ENCODE measurements at places on chromosomes 6 and 20.
A peak's percentile ranks its signal among the peaks of the same experiment; 100 is the strongest.

DNA sequence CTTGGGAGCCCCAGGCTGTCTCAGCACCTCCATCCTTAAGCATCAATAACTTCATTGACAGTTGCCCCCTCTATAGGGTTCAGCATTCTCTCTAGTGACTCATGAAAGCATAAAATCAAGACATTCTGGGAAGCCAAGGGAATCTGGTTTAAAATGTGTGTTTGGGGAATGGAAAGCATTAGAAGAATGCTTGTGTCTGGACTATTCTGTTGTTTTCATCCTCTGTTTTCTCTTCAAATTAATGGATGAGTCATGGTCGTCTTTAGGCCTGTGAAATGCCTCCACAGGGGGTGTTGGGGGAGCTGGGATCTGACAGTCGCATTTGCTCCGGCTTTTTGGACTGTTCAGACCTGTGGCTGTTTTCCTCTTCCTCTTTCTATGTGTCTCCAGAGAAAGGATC, 279.7 kb downstream of the CDC5L start:
- no peaks in the 10 kb centered on the region for H3K36me3 ChIP-seq
- H3K4me3 ChIP-seq, result no peak overlapping the region
- no peaks in the 10 kb centered on the region for H3K27me3 ChIP-seq
- no peak overlapping the region for H3K27ac ChIP-seq
- no peak for DNase-seq

DNA sequence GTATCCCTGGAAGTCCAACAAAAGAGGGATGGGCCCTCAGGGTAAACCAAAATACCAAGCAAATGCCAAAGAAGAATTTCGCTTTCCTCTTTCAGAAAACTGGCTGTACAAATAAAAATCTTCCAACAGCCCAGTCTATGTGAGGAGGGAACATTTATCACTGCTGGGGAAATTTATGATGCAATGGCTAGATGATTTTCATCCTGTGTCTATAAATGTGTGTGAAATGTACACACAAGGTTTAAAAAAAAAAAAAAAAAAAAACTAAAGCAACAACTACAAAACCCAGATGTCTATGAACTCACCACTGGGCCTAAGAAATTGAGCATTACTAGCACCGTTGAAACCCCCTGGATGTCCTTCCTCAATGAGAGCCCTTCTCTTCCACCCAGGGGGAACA, 68.7 kb upstream of the SLC4A11 start:
- no peaks in the 10 kb centered on the region for H3K4me1 ChIP-seq
- no peak overlapping the region for H3K4me3 ChIP-seq
- H3K27me3 ChIP-seq, result no peaks in the 10 kb centered on the region
- H3K36me3 ChIP-seq, result peaks cover 25% of the 10 kb centered on the region
- no peak for DNase-seq

- H3K27me3 ChIP-seq, result peaks cover 16% of the 10 kb centered on the region
- peaks cover 75% of the 10 kb centered on the region for H3K4me1 ChIP-seq
- H3K4me3 ChIP-seq, result no peak overlapping the region
- peak overlapping the region; percentile 0 for H3K27ac ChIP-seq
- DNase-seq, result no peak
These were observed 39.0 kb downstream of the MAN1A1 start for GRCh38 chr6:119310486-119311036.

DNA sequence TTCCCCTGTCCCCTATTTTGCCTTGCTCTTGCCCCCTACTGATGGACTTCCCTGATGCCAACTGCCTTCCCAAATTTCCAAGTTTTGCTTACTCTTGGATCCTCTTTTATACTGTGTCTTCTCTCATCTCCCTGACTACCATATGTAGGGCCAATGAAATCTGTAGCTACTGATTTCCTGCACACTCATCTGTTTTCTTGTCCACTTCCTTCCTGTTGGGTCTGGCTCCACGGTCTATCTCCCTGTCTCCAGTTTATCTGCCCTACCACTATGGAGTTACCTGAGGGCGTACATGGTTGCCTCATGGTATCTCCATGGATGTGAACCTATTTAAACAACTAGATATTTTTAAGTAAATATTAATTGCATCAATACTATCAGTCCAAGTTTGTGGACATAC, 140.3 kb upstream of the MCHR2 start:
- H3K27me3 ChIP-seq, result peaks cover 2% of the 10 kb centered on the region
- no peak overlapping the region for H3K4me3 ChIP-seq
- H3K27ac ChIP-seq, result no peak overlapping the region
- DNase-seq, result no peak
- no peaks in the 10 kb centered on the region for H3K4me1 ChIP-seq

GRCh38 chr6:166419286-166419685, 36.5 kb upstream of the MPC1 start:
- H3K4me1 ChIP-seq, result peaks cover 63% of the 10 kb centered on the region
- H3K36me3 ChIP-seq, result peaks cover 11% of the 10 kb centered on the region
- peak; percentile 73 for DNase-seq
- H3K27ac ChIP-seq, result peak overlapping the region; percentile 98
- peak overlapping the region; percentile 31 for H3K4me3 ChIP-seq

DNA sequence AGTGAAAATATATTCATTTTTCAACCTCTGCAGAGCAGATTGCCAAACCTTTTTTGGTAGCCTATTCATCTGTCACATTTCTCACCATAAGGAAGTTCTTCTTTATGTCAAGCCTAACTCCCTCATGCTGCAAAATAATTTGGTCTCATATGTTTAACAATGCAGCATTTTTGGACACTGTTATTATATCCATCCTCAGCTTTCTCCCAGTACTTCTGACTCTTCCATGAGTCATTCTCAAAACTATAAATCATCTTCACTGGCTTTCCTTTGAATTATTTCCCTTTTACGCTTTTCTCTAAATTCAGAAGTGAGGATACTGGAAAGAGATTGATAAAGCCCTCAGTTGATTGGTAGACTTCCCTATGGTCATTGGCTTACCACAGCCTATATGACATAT, 192.2 kb downstream of the TPBG start:
- H3K27me3 ChIP-seq, result no peaks in the 10 kb centered on the region
- H3K4me1 ChIP-seq, result no peaks in the 10 kb centered on the region
- H3K36me3 ChIP-seq, result no peaks in the 10 kb centered on the region
- no peak overlapping the region for H3K27ac ChIP-seq

DNA sequence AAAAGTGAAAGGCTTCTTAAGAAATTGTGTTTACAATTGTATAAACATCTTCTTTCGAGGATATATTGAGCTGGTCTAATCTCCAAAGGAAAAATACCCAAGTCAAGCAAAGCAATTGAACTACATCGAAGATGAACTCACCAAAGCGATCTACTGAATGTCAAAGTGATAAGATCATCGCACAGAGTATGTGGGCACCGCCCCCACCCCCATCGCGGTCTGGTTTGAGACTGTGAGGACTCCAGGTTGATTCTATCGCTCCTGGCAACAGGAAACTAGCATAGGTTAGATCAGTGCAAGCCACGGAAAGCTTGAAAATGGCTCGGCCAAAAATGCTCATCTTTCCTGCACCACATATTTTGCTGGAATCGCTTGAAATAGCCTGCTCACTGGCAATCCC, 133.2 kb upstream of the RPS6KA2 start:
- H3K36me3 ChIP-seq, result no peaks in the 10 kb centered on the region
- H3K27ac ChIP-seq, result no peak overlapping the region
- peaks cover 10% of the 10 kb centered on the region for H3K4me1 ChIP-seq

GRCh38 chr6:18088419-18089296, 33.8 kb downstream of the NHLRC1 start:
- H3K27me3 ChIP-seq, result peaks cover 4% of the 10 kb centered on the region
- no peaks in the 10 kb centered on the region for H3K4me1 ChIP-seq
- no peak overlapping the region for H3K4me3 ChIP-seq
- no peak for DNase-seq
- H3K27ac ChIP-seq, result no peak overlapping the region

- H3K4me3 ChIP-seq, result no peak overlapping the region
- H3K27ac ChIP-seq, result no peak overlapping the region
- H3K36me3 ChIP-seq, result peaks cover 5% of the 10 kb centered on the region
- no peaks in the 10 kb centered on the region for H3K27me3 ChIP-seq
- no peak for DNase-seq
- H3K4me1 ChIP-seq, result no peaks in the 10 kb centered on the region
These were observed 307.0 kb upstream of the PRDM1 start for GRCh38 chr6:105779110-105779509.

GRCh38 chr6:155276638-155277037, 12.8 kb downstream of the CLDN20 start:
- no peak for DNase-seq
- H3K4me3 ChIP-seq, result no peak overlapping the region
- H3K36me3 ChIP-seq, result peaks cover 15% of the 10 kb centered on the region
- H3K27me3 ChIP-seq, result no peaks in the 10 kb centered on the region

GRCh38 chr6:74579047-74579446, 626.8 kb downstream of the COL12A1 start:
- no peak for DNase-seq
- no peak overlapping the region for H3K4me3 ChIP-seq
- H3K27ac ChIP-seq, result no peak overlapping the region
- no peaks in the 10 kb centered on the region for H3K27me3 ChIP-seq
- no peaks in the 10 kb centered on the region for H3K36me3 ChIP-seq
- H3K4me1 ChIP-seq, result no peaks in the 10 kb centered on the region

DNA sequence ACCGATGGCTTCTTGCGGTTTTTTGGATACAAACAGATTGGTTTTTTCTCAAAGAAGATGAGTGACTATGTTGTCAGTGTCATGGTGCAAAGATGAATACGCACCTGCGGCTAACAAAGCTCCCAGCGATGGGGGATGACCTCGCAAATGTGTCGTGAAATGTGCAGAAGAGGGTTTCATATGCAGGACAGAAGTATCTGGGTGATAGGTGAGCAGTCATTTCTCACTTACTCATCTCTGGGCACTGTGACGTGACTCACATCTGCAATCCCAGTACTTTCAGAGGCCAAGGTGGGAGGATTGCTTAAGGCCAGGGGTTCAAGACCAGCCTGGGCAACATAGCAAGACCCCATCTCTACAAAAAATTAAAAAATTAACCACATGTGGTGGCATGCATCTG, 216.3 kb downstream of the ERMARD start:
- DNase-seq, result no peak
- peaks cover 5% of the 10 kb centered on the region for H3K4me1 ChIP-seq
- peaks cover 8% of the 10 kb centered on the region for H3K27me3 ChIP-seq

GRCh38 chr20:48047447-48047846, 262.2 kb upstream of the SULF2 start:
- peaks cover 4% of the 10 kb centered on the region for H3K27me3 ChIP-seq
- H3K4me1 ChIP-seq, result no peaks in the 10 kb centered on the region
- no peak for DNase-seq
- H3K27ac ChIP-seq, result no peak overlapping the region

- H3K4me3 ChIP-seq, result peak overlapping the region; percentile 95
- H3K4me1 ChIP-seq, result peaks cover 40% of the 10 kb centered on the region
- peaks cover 10% of the 10 kb centered on the region for H3K27me3 ChIP-seq
- peak overlapping the region; percentile 95 for H3K27ac ChIP-seq
- no peak for DNase-seq
These were observed 723 bp downstream of the MANEA start for GRCh38 chr6:95578106-95578410.

DNA sequence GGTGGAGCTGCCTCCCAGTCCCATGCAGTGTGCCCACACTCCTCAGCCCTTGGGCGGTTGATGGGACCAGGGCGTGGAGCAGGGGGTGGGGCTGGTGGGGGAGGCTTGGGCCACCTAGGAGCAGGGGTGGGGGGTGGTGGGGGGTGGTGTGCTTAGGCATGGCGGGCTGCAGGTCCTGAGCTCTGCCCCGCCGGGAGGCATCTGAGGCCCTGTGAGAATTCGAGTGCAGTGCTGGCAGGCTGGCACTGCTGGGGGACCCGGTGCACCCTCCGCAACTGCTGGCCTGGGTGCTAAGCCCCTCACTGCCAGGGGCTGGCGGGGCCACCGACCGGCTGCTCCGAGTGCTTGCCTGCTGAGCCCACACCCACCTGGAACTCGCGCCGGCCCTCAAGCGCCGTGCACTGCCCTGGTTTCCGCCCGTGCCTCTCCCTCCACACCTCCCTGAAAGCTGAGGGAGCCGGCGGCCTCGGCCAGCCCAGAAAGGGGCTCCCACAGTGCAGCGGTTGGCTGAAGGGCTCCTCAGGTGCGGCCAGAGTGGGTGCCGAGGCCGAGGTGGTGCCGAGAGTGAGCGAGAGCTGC, 59.6 kb upstream of the PRL start:
- H3K4me1 ChIP-seq, result no peaks in the 10 kb centered on the region
- H3K36me3 ChIP-seq, result no peaks in the 10 kb centered on the region
- no peaks in the 10 kb centered on the region for H3K27me3 ChIP-seq
- H3K27ac ChIP-seq, result no peak overlapping the region
- no peak overlapping the region for H3K4me3 ChIP-seq
- no peak for DNase-seq

DNA sequence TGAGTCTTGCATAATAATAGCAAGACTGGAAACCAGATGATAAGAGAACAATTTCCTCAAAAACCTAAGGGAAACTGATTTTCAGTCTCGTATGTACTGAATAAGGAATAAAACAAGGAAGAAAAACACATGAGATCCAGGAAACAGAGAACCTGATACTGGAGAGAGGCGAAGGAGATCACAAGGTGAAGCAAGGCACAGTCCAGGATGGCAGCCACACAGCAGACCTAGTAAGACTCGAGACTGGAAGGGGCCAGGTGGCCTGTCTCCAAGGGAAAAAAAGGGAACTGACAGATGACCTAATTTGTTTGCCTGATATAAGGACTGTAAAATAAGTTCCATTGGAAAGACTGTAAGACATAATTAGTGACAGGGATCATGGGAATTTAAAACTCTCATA, 71.1 kb downstream of the TASP1 start:
- H3K4me3 ChIP-seq, result no peak overlapping the region
- no peak for DNase-seq
- H3K27ac ChIP-seq, result no peak overlapping the region
- no peaks in the 10 kb centered on the region for H3K4me1 ChIP-seq
- peaks cover 51% of the 10 kb centered on the region for H3K36me3 ChIP-seq
- H3K27me3 ChIP-seq, result no peaks in the 10 kb centered on the region

GRCh38 chr20:25584905-25585704, at the start of gene NINL:
Gene NINL (minus strand): TSS chr20:25585531. CDS start chr20:25526587, 58,944 bp downstream.
- H3K4me3 ChIP-seq, result peak within 1 kb of the TSS; percentile 65
- H3K27ac ChIP-seq, result no peak within 1 kb of the TSS
- DNase-seq, result peak; percentile 41
- H3K36me3 ChIP-seq, result no peaks in the 10 kb centered on the region
